ENCODE measurements at places on chromosomes 2 and 18. TPM values are rescaled to one million over a fixed set of nuclear protein-coding genes. Genes with fewer than 3 reads are reported as not detected.

Gene ABCG5
- not detected for total RNA-seq

Gene LRRTM1
- not detected for total RNA-seq

Gene CNTNAP5
- total RNA-seq, result not detected

Gene POMC
- total RNA-seq, result 4.0 TPM

Gene LYG2
- total RNA-seq, result not detected

Gene VWA3B
- total RNA-seq, result not detected

Gene SLC4A5
- total RNA-seq, result under 0.01 TPM

Gene MFSD6
- 12.1 TPM for total RNA-seq

Gene ELAC1
- total RNA-seq, result 7.4 TPM

Gene DUSP19
- total RNA-seq, result 1.2 TPM

Gene MBD2
- 14.1 TPM for total RNA-seq

Gene SERPINB7
- total RNA-seq, result 4.2 TPM

Gene RIT2
- total RNA-seq, result not detected

Gene INO80B
- 15.5 TPM for total RNA-seq

Gene POTEJ
- not detected for total RNA-seq

Gene WIPF1
- 5.5 TPM for total RNA-seq

Gene ACVR2A
- total RNA-seq, result 5.1 TPM

Gene KIF1A
- not detected for total RNA-seq

Gene C2orf66
- not detected for total RNA-seq

Gene DOK6
- 0.17 TPM for total RNA-seq

Gene SCTR
- total RNA-seq, result not detected

Gene ACVR1C
- total RNA-seq, result not detected

Gene TCF23
- not detected for total RNA-seq

Gene RNF125
- 0.30 TPM for total RNA-seq

Gene FOXD4L1
- total RNA-seq, result not detected

Gene EVA1A
- 28.4 TPM for total RNA-seq

Gene COLEC12
- total RNA-seq, result 14.8 TPM

Gene C18orf32
- total RNA-seq, result 18.5 TPM

Gene PLEKHM3
- 6.1 TPM for total RNA-seq

Data from bronchus fibroblast of lung (primary cell).